ENCODE measurements at places on chromosomes 11 and 22.
A peak's percentile ranks its signal among the peaks of the same experiment; 100 is the strongest.

DNA sequence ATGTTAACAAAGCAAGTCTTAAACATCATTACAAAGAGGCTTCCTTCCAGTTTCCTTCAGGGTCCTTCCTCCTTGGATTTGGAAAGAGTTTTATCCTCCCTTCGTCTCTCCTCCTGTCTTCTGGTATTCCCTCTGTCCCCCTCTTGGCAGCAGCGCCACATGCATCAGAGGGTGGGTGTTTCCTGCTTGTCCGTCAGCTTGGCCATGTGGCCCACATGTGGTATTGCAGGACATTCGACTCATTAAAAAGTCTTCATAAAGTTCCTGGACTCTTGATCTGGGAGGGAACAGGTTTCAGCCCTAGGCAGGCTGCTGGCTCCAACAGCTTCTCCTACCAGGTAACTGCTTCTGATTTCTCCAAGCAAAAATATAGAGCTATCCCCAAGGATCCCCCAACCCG is 189.8 kb downstream of the CSNK2A3 start:
- DNase-seq = no peak

- DNase-seq = no peak
Observed at GRCh38 chr22:27501191-27501936, 300.2 kb downstream of the MN1 start.

GRCh38 chr11:35419184-35419829 is at the start of gene SLC1A2:
TSS of gene SLC1A2 (minus strand) at chr11:35419558. CDS start at chr11:35418966, 592 bp downstream.
- peak; percentile 83 for DNase-seq

DNA sequence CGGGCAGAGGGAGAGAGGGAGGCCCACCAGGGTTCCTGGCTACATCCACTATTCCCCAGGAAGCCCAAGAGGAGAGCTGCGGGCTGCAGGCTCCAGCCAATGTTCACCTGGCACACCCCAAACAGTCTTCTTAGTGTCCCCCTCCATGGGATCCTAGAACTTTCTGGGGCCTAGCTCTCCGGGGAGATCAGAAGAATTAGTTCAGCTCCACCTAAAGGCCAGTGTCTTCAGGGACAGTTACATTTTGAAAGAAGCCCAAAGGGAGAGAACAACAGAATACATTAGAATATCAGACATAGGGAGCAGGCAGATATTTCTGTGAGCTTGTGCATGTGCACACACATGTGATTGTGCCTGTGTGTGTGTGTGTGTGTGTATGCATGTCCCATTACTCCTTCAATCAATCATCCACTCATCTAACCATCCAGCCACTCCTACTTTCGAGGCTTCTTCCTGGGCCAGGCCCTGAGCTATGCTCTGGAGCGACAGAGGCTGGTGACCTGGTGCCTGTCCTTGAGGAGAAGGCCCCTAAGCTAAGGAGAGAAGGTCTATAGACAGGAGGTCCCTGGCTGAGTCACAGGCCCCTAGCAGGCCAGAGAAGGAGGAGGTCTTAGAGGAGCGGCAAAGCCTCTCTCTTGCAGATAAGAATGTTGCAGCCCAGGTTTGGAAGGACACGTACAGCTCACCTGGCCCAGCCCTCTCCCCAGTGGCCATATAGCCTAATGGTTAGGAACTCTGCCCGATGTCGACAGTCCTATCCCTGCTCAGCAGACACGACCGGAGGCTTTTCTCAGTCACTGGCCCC is 165.5 kb downstream of the DSCAML1 start:
- DNase-seq = no peak
